Fibroblast of mammary gland (primary cell): ENCODE measurements at places on chromosomes 5 and 9.

GRCh38 chr5:135102716-135103574 lies 68.9 kb upstream of the PITX1 start:
- no peak for DNase-seq

- no peak for DNase-seq
Observed at GRCh38 chr5:142938266-142938880, 168.2 kb downstream of the ARHGAP26 start.

DNA sequence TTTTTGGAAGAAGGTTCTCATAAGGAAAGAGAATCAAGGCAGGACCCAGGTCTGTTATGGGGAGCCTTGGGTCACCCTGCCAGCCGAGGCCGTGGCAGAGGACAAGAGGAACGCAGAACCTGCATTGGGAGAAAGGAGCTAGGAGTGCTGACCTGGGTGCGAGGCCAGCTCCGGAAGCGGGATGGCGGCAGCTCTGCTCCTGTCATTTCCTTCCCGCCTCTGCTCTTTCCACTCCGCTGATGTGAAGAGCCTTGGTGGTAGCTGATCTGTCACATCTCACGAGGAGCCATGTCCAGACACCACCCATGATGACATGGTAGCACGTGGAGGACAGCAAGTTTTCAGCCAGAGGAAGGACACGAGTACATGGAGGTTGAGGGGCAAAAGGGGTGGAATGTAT lies 109.5 kb upstream of the COL5A1 start:
- no peak for DNase-seq

DNA sequence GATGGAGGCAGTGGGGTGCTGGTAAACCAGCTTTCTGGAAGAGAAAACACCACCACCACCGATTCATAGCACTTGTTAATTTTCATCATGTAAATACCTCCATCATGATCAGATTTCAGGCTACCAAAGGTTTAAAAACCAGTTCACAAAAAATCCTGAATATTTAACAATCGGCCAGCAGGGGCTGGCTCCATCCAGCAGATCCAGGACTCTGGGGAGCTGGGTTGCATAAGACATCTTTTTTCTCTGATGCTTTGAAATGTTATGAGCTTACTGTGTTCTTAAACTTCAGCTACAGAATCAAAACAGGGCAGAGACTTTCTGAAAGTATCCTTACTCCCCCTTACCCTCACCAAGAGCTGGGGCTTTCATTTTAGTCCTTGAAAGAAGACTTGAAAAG lies 14.6 kb upstream of the RNF183 start:
- peak; percentile 40 for DNase-seq

- DNase-seq, result no peak
Observed at GRCh38 chr9:6150483-6150882, 65.1 kb upstream of the IL33 start.

DNA sequence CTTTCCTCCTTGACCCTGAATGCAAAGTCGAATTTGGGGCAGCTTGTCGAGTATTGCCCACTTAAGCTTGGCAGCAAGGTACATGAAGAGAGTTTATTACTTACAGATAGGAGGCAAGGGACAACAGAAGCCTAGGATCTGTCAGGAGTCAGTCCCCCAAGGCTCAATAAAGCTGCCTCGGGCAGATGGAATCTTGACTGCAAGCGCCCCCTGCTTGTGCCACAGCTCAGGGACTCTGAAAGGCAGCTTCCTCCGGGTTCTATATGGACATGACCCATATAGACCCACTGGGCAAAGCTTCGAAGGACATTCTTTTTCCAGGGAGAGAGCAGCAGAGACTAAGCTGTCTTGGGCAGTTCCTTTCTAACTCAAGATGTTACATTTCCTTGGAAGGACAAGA lies 971.5 kb downstream of the EFNA5 start:
- no peak for DNase-seq

- no peak for DNase-seq
Observed at GRCh38 chr5:145124806-145125205, 710.3 kb downstream of the PRELID2 start.

DNA sequence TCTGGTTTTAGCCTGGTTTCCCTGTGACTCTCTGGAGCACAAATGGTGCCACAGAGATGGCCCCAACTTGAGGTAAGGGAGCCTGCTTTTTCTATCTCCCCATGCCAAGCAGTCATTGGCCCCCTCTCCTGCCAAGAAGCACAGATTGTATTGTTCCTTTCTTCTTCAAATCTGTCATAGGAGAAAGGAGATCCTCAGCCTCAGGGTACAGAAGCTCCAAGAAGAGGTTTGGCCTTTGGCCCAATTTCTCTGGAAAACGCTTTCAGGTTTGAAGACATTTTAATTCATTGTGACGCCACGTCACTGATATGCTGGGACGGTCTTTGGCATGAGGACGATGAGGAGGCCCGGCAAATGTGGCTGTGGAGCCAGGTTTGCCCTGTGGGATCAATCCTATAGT lies 29.2 kb upstream of the PANK3 start:
- DNase-seq, result no peak

- no peak for DNase-seq
Observed at GRCh38 chr9:110410961-110411360, 73.3 kb upstream of the TXNDC8 start.

GRCh38 chr9:111483439-111483857 lies 735 bp downstream of the ECPAS start:
- peak; percentile 20 for DNase-seq

- DNase-seq, result peak; percentile 61
Observed at GRCh38 chr9:12698266-12698665, 5.1 kb downstream of the TYRP1 start.

- no peak for DNase-seq
Observed at GRCh38 chr5:78016863-78017529, 240.9 kb upstream of the TBCA start.

GRCh38 chr5:90473396-90474234 lies 956 bp downstream of the MBLAC2 start:
- peak; percentile 28 for DNase-seq

DNA sequence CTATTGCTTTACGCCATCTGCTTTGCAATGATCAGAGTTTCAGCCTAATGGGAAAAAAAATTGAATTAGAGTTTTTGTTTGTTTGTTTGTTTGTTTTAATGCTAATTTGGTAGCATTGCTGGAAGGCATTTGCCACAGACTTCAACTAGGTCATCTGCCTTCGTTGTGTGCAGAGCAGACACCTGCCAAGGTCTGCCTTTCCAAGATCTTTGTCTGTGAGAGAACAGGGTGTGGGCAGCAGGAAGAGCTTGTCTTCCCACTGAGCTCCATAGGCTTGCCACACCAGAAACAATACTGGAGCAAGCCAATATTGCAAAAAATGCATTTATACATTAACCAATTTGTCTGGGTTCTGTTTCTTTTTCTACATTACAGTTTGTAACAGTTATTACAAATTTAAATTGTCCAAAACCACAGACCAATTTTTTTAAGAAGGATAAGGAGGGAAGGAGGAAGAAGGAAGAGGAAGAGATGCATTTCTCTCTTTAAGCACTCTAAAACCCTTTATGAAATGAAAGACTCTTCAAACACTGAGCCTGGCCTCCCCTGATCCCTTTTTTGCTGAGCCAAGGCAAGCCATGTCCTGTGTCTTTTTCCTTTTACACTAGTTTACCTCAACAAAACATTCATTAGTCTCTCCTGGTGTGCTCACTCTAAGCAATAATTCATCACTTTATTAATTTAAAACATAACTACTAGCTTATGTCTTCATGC lies 210.5 kb downstream of the SNX18 start:
- no peak for DNase-seq

DNA sequence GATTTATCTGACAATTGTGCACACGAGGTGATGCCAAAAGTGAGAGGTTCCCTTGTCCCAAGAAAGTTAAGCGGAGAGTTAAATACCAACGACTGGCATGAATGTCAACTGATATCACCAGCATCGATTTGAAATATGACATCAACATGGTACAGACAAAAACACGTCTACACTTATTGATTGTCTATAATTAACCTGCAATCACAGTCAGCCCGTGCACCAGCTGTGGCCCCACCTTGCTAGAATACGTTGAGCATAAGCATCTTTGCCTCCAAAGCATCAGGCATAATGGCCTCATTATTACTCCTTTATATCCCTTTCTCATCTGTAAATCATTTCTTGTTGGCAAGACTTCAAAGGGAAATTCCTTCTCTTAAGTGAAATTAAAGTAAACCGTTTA lies 625.4 kb downstream of the IRX1 start:
- DNase-seq, result no peak

- no peak for DNase-seq
Observed at GRCh38 chr5:73908846-73909245, 282.9 kb downstream of the ARHGEF28 start.

- DNase-seq, result no peak
Observed at GRCh38 chr5:19584131-19584530, 403.9 kb downstream of the CDH18 start.

- DNase-seq, result no peak
Observed at GRCh38 chr5:140965905-140966292, 377 bp upstream of the PCDHAC2 start.

GRCh38 chr9:112170235-112170634 lies 4.9 kb downstream of the SUSD1 start:
- no peak for DNase-seq

GRCh38 chr5:149382517-149383220 lies 3.6 kb upstream of the IL17B start:
- DNase-seq, result no peak

DNA sequence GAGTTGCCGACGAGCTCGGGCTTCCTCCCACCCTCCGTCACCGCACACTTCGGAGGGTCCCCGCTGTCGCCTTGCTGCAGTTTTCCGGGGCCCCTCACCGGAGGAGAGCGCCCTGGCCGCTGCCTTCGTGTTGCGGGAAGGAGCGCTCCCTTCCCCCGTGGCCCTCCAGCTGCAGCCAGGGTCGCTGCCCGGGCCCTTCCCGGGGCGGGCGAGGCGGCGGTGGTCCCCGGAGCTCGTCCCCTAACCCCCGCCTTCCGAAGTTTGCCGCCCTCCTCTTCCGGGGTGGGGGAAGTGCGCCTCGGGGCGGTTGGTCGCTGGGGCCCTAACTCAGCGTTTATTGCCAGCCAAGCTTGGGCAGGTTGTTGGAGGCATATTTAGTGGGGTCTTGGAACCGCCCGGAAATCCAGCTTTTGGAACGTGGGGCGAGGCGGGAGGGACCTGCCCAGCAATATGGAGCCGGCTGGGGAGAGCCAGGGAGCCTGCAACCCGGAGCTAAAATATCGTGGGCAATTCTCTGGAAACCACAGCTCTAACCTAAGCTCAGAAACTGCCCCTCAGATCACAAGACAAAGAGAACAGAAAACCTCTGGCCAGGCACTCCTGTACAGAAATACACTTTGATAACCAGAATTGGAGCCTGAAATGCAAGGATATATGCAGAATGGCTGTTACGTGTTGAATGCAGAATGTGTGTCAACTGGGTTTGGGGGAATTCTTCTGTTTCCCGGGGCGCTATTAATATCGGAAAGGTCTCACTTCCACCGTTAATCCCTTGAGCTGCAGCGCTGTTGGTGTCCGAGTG lies 890 bp downstream of the PIK3R1 start:
- DNase-seq, result no peak

- peak; percentile 44 for DNase-seq
Observed at GRCh38 chr9:135887021-135887507, 20.3 kb downstream of the CAMSAP1 start.

DNA sequence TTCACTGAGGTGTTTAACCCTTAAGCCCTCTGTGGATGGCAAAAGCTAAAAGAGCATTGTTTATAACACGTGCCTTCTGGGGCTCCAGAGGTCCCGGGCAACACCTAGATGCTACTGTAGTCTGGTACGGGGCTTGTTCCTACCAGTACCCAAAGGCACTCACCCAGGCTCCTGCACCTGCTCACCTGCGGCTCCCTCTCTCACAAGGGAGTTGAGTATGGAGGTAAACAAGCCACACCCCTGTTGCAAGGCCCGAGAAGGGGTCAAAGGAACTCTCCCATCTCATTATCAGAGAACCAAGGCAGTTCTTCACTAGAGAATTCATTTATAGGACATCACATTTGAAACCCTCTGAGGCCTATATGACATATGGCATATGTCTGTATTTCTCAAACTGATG lies 53.4 kb upstream of the IL6ST start:
- no peak for DNase-seq

DNA sequence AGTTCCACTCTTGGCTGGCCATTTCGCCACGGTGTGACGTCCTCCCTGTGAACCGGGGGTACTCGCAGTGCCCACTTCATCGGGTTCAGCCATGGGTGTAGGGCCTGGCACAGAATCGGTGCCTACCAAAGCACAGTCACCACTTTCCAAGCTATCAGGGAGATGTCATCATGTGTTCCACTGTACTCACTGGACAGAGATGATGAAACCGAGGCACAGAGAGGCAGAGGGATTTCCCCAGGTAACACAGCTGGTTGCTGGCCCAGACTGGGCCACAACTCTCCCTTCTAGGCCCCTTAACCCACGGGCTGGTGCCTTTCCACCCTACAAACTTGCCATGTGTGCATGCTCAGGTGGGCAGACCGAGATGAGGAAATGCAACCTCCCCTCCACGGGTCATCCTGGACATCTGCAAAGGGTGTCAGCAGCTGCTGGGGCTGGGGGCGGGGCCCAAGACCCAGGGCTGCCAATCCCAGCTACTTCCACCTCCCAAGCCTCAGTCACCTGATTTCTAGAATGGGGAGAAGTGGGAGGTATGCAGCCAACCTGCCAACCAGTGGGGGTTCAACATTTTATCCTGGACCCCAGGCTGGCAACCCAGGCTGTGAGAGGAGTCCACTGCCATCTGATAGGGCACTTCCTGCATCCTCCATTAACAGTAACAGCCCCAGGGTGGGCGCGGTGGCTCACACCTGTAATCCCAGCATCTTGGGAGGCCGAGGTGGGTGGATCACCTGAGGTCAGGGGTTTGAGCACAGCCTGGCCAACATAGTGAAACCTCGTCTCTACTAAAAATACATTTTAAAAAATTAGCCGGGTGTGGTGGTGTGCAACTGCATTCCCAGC lies 893 bp upstream of the SH2D3C start:
- DNase-seq, result peak; percentile 38

DNA sequence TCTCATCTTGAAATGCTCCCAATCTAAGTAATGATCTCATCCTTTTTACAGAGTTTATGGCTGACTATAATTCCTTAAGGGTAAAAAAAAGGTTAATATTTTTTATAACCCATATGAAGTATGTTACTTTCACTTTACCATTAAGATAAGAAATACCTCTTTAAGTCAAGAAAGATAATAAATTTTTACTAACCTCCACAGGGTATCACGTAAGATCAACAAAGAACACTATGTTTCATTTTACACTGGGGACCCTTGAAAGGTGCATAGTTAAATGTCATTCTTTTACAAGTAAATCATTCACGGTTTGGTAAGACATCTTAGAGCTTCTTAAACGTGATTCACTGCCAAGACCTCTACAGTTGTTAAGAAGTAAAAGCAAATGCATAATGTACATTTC lies 472.7 kb upstream of the CDH9 start:
- DNase-seq, result no peak

DNA sequence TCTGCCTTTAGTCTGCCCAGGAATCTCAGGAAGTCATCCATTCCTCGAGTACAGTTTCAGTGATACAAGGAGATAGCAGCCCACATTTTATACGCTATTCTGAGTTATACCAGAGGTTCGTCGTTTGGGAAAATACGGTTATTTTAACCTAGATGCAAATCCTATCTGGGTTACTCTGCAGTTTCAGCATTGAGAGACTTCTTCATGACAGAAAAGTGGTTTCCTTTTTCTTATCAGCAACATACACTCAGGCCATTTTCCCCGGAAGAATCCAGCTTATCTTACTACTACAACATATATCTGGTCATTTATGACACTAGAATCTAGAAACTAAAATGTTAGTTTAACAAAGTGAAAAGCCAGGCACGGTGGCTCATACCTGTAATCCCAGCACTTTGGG lies 83.4 kb upstream of the IQGAP2 start:
- DNase-seq, result no peak
